ENCODE measurements at places on chromosomes 7 and 10.

- DNase-seq: no peak
Measured at GRCh38 chr10:74599672-74600071, 226.7 kb upstream of the KAT6B start.

DNA sequence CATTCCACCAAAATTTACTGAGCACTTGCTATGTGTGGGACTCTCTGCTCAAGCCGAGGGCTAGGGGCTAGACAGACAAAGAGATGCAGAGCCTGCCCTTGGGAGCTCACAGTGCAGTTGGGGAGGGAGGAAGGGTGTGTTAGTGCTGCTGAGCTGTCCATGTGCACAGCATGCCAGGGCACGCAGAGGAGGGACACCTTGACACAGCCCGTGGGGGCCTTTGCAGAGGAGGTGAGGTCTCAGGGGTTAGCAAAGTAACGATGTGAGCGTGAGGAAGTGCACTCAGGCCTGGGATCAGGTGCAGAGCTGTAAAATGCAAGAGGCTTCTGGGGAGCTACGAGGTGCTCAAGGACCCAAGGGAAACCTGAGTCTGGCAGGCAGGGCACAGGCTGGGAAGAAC lies 16.3 kb downstream of the PRKCQ start:
- no peak for DNase-seq

DNA sequence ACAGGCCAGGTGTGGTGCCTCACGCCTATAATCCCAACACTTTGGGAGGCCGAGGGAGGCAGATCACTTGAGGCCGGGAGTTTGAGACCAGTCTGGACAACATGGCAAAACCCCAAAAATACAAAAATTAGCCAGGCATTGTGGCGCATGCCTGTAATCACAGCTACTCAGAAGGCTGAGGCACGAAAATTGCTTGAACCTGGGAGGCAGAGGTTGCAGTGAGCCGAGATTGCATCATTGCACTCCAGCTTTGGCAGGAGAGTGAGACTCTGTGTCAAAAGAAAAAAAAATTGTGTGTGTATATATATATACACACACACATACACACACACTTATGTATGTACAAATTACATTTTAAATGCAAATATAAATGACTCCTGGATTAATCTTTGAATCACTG lies 76.8 kb upstream of the LRRN3 start:
- DNase-seq: no peak

GRCh38 chr10:71554671-71555070 lies 158.0 kb downstream of the CDH23 start:
- DNase-seq: no peak

DNA sequence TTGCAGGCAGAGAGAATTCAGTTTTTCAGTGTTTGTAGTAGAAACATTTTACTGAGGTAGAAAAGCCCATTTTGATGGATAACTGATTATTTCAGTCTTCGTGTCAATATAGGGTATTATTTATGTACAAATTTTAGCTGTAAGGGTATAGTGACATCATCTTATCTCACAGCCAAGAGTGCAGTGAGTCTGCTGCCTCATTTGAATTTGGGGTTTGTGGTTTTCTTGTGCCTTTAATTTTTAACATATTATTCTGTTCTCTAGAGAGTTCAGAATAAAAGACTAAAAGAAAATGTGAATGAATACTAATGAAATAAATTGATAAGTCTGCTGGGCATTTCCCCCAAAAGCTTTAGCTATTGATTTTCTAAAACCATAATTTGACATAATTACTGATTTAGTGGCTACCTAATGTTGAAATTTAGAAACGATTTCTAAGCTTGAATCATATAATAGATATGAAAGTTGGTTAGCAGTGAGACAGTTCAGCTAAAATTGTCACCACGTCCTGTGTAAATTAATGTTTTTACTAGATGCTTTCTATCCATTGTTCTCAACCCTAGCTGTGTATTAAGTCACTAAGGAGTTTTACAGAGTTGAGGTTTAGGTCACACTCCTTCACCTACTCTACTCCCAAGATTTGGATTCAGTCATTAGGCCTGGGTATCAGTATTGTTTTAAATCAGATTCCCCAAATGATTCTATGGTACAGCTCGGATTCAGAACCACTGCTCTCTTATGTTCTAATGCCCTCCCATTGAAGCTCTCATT lies 37.3 kb downstream of the ACADSB start:
- DNase-seq: no peak

GRCh38 chr7:130293521-130293920 lies 560 bp downstream of the CPA4 start:
- DNase-seq: no peak

GRCh38 chr7:93402944-93403343 lies 170.8 kb downstream of the VPS50 start:
- DNase-seq: no peak

GRCh38 chr10:97321032-97321803 lies 2.1 kb downstream of the FRAT1 start:
- no peak for DNase-seq

DNA sequence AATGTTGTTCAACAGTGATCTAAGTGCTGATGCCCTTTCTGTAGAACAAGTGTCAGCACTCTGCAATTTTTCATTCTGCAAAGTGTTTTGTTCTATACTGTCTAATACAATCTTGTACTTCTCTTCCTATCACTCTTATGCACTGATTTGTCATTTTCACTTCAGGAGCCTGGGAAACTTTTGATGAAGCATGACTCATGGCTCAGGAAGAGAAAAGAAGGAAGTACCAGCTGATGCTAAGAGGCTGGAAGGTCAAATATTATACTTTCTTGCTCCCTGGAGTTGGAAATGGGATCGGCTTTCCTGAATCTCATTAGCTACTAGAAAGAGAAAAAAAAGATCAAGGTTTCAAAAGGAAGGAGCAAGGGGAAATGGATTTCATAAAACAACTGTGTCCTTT lies 45.8 kb downstream of the DGKI start:
- DNase-seq: no peak

DNA sequence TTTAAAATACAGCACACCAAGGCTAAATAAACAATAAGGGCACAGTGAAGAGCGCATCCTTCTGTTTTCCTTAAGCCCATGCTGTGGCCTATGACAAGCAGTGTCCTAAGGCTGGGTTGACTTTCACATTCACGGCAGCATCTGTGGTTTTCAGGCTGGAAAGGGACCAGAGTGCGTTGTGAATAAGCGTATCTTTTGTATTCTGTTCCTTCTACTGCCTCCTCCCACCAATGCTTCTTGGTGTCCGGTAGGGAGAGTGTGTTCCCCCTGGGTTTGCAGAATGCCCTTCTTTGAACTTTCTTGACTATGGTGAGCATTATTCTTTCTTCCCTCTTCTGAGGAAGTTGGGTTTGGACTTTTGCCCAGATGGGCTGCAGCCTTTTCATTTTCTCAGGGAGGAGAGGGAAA lies 73.6 kb downstream of the ABCA13 start:
- DNase-seq: no peak

GRCh38 chr7:2864999-2865670 lies 21.0 kb upstream of the GNA12 start:
- peak; percentile 58 for DNase-seq

- no peak for DNase-seq
Measured at GRCh38 chr10:62047960-62048383, 146.5 kb downstream of the ARID5B start.

- DNase-seq: no peak
Measured at GRCh38 chr10:119254335-119254734, 47.0 kb downstream of the GRK5 start.

GRCh38 chr10:5211696-5212536 lies 15.3 kb downstream of the AKR1C4 start:
- DNase-seq: no peak

DNA sequence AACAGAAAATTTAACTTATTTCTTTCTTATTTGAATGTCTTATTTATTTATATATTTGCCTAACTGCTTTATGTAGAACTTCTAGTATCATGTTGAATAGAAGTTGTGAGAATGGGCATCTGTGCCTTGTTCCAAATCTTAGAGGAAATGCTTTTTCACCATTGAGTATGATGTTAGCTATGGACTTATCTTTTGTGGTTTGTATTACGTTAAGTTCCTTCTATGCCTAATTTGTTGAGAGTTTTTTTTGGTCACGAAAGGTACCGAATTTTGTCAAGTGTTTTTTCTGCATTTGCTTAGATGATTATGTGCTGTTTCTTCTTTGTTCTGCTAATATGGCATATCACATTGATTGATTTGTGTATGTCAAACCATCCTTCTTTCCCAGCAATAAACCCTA lies 161.0 kb upstream of the TRIM24 start:
- no peak for DNase-seq

GRCh38 chr7:66331883-66332282 lies 126.7 kb downstream of the TPST1 start:
- no peak for DNase-seq

DNA sequence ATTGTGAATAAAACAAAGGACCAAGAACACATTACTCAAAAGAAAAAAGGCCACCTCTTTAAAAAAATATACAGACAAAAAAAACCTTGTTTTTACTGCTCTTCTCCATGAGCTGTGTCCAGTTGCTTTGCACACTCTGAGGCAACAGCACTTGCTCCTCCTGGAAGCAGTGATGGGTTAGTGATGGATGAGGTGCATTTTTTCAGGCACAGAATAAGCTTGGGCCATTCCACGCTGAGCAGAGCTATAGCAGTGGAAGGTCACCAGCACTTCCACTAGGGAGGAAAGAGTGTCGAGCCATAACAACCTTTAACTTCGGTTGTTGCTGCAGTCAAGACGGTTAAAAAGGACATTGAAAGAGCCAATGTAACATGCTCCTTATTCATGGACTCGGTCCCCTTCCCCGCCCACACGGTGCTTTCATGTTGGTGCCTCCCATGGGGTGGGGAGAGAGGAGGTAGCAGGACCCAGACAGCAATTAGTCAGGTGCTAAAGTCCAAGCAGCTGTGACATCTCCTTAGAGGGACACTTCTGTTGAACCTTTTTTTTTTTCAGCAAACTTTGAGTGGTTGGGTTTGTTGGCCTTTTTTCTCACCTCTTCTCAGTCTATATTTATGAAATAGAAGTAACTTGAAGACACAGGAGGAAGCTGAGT lies 136.5 kb upstream of the ADARB2 start:
- no peak for DNase-seq

- no peak for DNase-seq
Measured at GRCh38 chr7:25933921-25934320, 218.1 kb upstream of the NFE2L3 start.
